H4 (cell line): ENCODE measurements at places on chromosomes 7 and 10. TPM values are rescaled to one million over a fixed set of nuclear protein-coding genes. Genes with fewer than 3 reads are reported as not detected.

DNA sequence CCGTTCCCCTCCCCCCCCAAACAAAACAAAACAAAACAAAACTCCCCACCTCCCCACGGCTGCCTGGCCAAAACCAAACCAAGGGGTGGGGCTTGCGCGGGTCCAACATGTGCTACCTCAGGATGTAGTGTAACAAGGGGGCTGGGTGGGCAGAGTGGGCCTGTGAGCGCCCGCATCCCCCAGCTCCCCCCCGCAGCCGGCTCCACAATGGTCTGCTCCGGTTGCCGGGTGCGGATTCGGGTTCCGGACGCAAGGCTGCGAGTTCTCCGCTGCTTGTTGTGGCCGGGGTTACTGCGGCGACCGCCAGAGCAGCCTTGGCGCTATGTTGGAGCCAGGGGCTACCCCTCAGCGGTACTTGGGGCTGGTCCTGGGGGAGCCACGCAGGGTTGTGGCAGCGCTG is 4.9 kb downstream of the C10orf143 start:
- DNase-seq = no peak

- DNase-seq = no peak
These were observed 63.1 kb upstream of the ITGA8 start for GRCh38 chr10:15782851-15783250.

DNA sequence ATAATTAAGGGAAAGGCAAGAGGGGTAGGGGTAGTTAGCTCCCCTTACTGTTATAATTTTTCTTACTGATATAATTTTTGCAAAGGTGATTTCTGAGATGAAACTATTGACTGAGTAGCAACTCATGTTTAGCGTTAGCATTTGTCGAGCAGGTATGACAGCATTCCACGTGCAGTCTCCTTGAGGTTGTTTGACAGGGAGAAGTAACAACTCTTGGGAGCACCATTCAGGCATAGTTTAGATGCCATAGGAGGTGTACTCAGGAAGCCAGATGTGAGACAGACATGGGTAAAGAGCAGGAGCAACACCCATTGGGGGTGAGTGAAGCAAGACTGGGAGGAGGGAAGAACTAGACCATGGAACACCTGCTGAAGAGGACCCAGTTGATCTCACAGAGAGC is 96.6 kb upstream of the KLF6 start:
- DNase-seq = no peak

DNA sequence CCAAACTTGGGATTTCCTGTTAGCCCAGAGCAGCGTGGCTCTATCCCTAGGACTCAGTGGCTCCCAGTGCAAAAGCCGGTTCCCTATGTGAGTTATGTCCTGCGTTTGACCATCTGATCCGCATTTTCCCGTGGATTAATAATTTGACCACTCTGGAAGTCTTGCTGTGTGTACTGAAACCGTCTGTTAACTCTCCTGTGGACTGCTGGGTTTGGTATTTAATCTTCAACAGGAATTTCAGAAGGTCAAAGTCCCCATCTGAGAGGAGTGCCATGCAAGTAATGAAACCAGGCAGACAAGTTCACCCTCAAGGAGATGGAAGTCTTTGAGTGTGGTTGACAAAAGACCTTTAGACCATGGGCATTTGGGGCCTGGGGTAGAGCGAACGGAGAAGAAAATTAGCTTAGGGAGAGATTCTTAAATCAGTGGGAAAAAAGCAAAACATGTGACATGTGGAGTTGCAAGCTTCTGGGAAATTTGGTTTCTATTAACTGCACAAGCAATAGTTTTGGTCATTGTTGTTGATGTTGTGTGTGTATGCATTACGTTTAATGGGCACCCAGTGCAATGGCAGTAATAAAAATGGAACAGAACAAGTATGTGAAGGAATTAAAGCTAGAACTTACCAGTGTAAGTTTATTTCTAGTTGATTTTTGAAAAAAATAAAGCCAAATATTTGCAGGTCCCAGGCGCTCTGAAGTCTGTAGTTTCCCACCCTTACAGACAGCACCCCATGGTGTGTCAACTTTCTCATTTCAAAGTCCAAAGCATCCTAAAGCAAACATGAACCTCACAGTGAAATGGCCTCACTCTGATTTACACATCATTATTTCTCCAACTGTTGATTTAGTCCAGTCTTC is 38.2 kb downstream of the LYZL1 start:
- no peak for DNase-seq

DNA sequence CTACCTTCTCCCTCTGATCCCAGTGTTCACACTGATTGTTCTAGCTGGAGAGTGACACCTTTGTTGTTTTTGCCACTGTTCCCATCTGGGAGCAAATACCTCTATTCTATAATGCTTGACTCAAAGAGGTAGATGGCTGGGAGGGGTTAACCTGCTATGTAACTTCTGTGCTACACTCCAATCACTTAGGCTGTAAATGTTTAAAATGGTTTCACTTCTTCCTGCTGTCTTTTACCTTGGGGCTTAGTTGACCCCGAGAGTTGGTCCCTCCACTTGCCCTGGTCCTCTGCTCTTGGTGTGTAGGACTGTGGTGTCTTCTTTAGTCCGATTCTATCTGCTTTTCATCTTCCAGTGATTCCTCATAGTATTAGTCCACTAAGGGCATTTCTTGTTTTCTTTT is 22.3 kb downstream of the KLHDC10 start:
- no peak for DNase-seq

DNA sequence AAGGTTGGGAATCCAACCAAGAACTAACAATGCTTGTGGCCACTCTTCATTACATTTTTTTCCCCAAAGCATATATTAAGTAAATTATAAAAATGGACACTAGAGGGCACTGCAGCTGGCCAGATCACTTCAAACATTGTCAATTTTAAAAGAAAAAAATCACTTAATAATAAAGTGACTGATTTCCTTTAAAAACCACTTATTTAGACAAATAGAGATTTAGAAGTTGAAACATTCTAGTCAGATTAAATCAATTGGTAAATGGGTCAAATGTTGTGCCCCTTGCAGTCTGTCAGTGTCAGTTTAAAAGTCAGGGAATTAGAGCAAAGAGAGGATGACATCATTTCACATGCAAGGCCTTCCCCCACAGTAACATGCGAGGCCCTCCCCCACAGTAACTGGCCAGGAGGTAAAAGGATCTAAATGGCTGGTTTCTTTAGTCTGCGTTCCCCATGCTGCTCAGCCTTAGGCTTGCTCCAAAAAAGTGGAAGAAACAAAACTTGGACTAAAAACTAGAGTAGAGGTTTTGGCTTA is 177.9 kb downstream of the SKAP2 start:
- DNase-seq = peak; percentile 88

DNA sequence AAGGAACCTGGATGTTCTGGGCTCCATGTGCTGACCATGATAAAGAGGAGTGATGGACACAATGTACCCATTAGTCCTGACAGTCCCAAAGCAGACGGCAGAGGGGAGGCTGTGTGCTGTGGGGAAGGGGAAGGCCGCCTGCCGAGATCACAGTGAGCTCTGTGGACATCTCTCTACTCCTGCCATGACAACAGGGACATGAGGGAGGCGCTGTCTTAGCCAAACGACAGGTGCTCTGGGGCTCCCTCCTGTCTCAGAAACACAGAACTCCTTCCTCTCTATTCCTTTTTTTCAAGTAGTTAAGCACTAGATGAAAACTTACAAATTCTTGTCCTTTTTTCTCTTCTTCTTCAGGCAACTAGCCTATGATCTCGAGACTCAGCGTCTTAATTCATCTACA is 113.1 kb downstream of the RNF32 start:
- DNase-seq = no peak

GRCh38 chr10:118356628-118357027 is 14.5 kb upstream of the FAM204A start:
- no peak for DNase-seq

DNA sequence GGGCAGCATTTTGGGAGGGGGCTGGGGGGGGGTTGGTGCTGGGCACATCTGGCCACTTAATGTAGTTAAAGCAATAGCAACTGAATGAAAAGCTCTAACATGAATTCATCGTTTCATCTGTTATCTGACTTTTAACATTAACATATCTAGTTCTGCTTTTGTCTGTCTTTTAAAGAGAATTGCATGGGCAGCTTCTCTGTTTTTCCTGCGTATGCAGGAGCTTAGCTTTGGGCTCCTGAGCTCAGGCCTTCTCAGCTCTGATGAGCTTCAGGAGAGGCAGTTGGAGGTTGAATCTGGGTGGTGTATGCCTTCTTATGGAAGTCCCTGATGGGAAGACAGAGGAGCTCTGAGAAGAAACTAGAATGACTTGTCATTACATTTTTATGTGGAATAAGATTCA is 58.4 kb downstream of the DNAJB6 start:
- DNase-seq = no peak

DNA sequence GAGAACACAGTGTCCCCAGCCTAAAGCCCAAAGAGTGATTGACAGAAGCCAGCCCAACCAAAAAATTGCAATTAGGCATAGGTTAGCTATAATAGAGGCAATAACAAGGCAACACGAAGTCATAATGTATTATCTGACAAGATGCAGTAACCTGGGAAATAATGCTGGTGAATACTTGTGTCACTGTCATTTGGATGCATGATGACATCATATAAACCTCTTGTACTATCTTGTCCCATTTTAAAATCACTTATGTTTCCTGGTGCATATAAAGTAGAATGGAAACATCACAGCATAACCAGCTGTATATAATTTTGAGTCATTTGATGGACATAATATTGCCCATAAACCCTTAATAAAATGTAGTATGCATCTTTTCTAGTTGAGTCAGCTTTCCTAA is 1138.3 kb upstream of the LRRTM3 start:
- DNase-seq = no peak

DNA sequence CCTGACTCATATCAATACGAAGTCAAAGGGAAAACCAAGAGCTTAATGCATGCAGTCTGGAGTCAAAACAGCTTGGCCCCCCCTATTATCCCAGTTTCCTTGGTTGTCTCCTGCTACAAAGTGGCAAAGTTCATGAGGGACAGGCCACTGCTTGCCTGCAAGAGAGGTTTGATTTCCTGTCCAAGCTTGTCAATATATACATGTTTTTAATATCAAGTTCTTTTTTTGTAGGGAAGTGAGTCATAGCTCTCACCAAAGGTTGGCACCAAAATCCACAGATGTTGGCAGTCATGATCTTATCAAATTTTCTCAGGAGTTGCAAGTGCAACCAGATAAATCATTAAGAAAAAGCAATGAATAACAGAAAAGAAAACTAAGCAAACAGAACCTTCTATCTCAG is 176.8 kb downstream of the COBL start:
- DNase-seq = no peak

- DNase-seq = no peak
These were observed 636.8 kb downstream of the PHTF2 start for GRCh38 chr7:78435355-78435754.

DNA sequence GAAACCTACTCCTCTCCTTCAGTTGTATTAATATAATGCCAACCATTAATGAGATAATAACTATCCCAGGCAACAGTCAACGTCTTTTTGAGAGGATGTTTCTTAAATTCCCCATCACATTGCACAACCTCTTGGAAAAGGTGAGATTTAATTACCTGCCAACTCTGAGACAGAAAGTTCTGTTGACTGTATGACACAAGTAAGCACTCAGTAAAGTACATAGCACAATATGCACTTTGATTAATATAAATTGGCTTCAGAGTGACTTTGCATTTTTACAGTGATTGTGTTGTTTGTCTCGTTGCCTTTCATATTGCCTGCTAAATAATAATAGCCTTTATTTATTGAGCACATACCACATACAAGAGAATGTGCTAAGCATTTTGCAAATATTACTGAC is 46.7 kb downstream of the CAV1 start:
- no peak for DNase-seq

DNA sequence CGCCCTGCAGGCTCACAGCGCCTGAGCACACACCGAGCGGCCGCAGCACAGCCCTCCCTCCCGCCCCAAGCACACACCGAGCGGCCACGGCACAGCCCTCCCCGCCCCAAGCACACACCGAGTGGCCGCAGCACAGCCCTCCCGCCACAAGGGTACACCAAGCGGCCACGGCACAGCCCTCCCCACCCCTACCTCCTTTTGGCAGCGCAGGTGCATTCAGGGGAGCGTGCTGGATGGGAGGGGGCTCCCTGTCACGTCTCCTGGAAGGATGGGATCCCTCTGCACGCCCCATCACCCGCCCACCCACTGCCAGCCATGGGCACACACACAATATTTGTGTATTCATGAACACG is 482.6 kb downstream of the DNAJB6 start:
- DNase-seq = no peak

DNA sequence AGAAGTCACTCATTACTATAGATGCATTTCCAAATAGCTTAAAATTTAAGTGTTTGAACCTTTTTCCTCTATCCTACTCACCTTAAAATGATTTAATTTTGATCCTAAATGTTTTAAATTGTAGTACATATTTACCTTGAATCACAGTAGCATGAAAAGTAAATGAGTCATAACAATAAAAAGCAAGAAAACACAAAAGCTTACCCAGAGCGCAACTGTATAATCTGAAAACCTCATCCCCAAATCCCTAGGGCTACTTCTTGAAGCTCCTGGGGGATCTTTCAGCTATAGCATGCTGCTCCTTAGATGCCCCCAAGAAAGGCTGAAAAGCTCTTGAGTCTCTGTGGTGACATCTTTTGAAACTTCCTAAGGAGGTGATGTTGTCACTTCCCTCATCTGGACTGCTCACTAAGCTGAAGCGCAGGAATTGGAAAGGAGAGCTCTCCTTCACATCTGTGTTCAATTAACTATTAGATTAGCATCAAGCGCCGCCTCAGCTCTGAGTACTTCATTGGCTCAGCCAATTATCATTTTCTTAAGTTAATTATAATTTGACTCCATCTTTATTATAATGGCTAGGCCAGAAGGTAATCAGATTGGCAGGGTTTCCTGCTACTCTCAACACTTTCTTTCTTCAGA is 60.2 kb downstream of the SEMA3E start:
- DNase-seq = no peak

- no peak for DNase-seq
These were observed 10.4 kb downstream of the CUL2 start for GRCh38 chr10:35079763-35080162.

DNA sequence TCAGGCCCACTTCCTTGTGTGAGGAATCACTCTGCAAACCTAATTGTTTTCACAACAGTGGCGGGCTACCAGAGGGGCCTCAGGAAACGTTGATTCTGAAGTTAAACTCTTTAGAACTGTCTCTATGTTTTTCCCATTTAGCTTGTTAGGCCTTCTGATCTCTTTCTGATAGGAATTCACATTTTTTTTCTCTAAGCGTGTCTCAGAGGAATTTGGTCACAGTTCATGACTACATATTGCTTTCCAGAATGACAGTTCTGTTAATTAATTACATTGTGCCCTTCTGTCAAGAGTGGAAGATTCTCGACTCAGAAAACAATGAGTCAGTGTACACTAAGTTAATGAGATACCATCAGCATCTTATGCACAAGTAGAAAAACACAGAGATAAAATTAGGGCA is 469.2 kb upstream of the C7orf33 start:
- DNase-seq = no peak

Gene TDRD1
- not detected in 2 replicates for total RNA-seq

Gene EPHA1
- total RNA-seq = not detected in 2 replicates

Gene PSD
- 0.06 TPM in 1 of 2 replicates, not detected in the other for total RNA-seq

Gene GPNMB
- 81.4 and 112 TPM in 2 replicates for total RNA-seq

Gene NAPEPLD
- 3.6 and 5.0 TPM in 2 replicates for total RNA-seq

Gene GPR15LG
- not detected in 2 replicates for total RNA-seq

Gene PLAC9
- not detected in 2 replicates for total RNA-seq
